ENCODE measurements at places on chromosomes 4 and X.

- no peak for DNase-seq
Observed at GRCh38 chr4:141849778-141850177, 213.4 kb downstream of the IL15 start.

DNA sequence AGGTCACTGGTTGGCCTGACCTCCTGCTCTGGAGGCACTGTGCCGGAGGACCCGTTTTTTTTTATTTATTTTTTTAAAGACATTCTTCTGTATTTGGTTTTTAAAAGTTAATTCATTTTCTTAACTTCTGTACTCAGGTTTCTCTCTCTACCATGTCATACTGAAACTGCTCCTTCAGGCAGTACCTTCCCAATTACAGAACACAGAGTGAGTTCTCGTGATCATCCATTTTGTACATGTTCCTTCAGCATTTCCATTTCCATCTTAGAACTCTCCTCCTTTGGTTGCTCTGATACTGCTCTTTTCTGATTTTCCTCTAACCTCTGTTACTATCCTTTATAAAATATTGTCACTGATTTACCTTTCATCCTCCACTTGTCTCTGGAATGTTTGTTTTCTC, 17.9 kb downstream of the UBE2K start:
- DNase-seq, result no peak

GRCh38 chrX:110384490-110384889, 25.8 kb downstream of the RTL9 start:
- no peak for DNase-seq

DNA sequence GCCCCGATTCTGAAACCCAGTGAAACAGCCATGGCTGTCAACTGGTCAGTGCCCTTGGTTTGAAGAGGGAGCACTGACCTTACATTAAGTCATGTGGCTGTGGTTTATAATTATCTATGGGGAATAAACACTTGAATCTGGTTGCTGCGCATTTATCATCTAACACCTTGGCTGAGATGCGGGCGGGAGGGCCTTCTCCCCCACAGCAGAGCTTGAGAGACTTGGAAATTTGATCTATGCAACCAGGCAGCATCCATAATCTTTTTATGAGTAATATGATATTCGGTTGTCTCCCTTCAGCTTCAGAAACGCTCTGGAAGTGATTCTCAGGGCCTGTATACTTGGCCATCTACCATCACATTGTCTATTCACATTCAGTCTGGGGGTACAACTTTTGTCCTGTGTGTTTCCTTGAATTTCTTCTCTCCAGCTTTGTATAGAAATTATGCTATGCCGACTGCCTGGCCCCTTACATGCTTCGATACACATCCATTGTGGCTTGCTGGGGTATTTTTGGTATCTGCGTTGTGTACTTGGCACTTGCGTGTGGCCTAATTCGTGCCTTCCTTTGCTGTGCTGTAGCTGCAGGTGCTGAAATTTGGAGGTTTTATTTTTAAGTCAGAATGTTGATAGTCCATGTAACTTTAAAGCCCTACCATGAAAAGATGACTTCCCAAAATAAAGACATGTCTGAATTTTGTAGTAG, 321.6 kb downstream of the ARHGAP10 start:
- DNase-seq, result no peak

- DNase-seq, result no peak
Observed at GRCh38 chr4:89661173-89661899, 175.6 kb downstream of the SNCA start.

DNA sequence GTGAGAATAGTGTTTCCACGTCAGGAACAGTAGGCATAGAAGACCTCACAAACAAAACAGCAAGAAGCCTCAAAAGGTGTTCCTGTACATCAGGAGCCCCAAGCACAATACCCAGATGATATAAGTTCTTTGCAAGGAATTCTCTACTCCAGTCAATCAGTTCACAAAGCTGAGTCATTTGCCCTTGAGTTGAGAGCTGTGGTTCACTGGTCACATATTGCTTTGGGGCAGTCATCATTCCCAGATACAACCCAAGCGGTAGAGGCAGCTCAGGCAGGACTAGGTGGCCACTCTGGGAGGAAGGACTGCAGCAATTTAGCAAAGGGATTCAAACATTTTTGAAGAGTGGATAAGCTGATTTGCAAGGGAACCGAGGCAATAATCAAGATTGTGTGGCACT, 551.5 kb upstream of the ZFP42 start:
- DNase-seq, result no peak

- no peak for DNase-seq
Observed at GRCh38 chr4:178205826-178206225, 763.6 kb upstream of the AGA start.

GRCh38 chrX:4668802-4669536, 955.5 kb upstream of the PRKX start:
- no peak for DNase-seq

GRCh38 chr4:40143926-40144508, 52.8 kb upstream of the RHOH start:
- DNase-seq, result no peak

DNA sequence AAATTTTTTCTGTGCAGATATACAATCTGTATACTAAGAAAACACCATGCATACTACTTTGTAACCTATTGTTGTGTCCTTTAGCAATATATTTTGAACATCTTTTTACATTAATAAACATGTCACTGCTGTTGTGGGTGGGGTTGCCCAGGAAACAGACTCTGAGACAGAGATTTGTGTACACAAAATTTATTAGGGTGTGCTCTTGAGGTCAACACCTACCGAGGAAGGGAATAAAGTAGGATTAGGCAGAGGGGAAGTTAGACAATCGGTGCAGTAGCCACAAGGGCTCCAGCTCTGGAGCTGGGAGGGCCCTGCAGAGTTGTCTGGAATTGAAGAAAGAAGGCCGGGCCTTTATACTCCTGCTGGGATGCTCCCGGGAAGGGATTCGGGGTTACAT, 56.4 kb downstream of the CXorf58 start:
- no peak for DNase-seq

DNA sequence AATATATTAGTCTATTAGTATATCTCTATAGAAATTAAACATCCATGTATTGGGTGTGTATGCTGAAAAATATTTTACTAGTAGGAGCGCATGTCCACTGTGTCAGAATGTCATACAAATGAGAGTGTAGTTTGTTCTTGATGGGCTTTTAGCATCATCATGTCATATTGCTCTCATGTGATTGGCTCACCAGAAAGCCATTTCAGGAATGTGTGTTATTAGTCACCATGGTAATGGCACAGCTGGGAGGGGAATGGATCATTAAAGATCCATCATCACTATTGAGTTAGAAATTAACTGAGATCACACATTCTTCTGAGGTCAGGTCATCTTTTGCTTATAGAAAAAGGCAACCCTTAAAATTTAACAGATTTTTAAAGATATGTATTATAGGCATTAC, 77.3 kb downstream of the PHEX start:
- DNase-seq, result no peak

GRCh38 chr4:6815029-6815836, 32.7 kb downstream of the KIAA0232 start:
- DNase-seq, result no peak

GRCh38 chrX:631802-632365, 1.3 kb downstream of the SHOX start:
- no peak for DNase-seq

Data from activated naive CD4-positive, alpha-beta T cell (primary cell).